ENCODE measurements at places on chromosomes 2 and 18.
A peak's percentile ranks its signal among the peaks of the same experiment; 100 is the strongest.

- ATAC-seq: no peak
Observed at GRCh38 chr2:113872201-113872600, 17.7 kb upstream of the ACTR3 start.

GRCh38 chr2:169795181-169795580 is 3.5 kb upstream of the SSB start:
- no peak for ATAC-seq

DNA sequence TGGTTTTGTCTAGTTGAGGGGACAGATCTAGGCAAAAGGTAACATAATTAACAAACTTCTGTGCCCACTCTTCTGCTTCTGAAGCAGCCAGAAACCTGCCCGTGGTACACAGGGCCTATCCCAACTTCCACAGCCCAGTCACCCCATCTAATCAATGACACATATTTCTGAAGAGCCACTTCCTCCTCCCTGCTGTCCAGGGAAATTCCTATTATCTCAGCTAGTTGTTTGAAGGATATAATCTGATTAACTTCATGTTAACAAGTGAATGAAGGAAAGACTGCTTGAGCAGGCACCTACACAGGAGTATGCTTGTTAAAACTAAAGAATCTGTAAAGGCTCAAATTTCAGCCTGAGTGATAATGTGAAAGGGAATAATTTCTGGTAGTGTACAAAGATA is 61.4 kb downstream of the CCDC148 start:
- no peak for ATAC-seq

DNA sequence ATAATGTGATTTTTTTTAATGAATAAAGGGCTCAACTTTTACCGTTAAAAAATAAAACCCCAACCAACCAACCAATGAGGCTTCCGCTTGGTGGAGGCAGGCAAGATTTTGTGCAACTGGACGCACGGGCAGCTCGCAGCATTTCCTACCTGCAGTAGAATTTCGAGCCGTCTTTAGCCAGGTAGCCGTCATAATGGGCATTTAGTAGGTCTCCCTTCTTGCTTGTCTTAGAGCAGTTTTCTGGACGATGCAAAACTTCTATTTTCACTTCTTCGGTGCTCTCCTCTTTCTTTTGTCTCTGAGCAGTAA is 316 bp downstream of the FKBP7 start:
- no peak for ATAC-seq

GRCh38 chr2:180324182-180324581 is 317.1 kb upstream of the CWC22 start:
- no peak for ATAC-seq

GRCh38 chr2:101737478-101738255 is 40.2 kb downstream of the MAP4K4 start:
- peak; percentile 73 for ATAC-seq

Data from esophagus mucosa (tissue), 1 donor.